ENCODE measurements at places on chromosomes 6 and 20. TPM values are rescaled to one million over a fixed set of nuclear protein-coding genes. Genes with fewer than 3 reads are reported as not detected.

PHACTR3 gene
- total RNA-seq = 2.1 TPM

MRPS18A gene
- total RNA-seq = 56.2 TPM

AGER gene
- 0.56 TPM for total RNA-seq

FOXA2 gene
- total RNA-seq = not detected

BTN1A1 gene
- not detected for total RNA-seq

DYNLT1 gene
- total RNA-seq = 48.6 TPM

BPIFA1 gene
- total RNA-seq = not detected

HLA-DOA gene
- total RNA-seq = 16.1 TPM

CDH4 gene
- 4.0 TPM for total RNA-seq

BMP5 gene
- total RNA-seq = not detected

HDGFL1 gene
- not detected for total RNA-seq

C6orf52 gene
- total RNA-seq = not detected

GRCh38 chr6:158854214-158855101 is 35.3 kb upstream of the EZR start:
- peak; percentile 86 for DNase-seq

GRCh38 chr6:116366740-116367275 is 3.9 kb upstream of the DSE start:
- DNase-seq = no peak

DNA sequence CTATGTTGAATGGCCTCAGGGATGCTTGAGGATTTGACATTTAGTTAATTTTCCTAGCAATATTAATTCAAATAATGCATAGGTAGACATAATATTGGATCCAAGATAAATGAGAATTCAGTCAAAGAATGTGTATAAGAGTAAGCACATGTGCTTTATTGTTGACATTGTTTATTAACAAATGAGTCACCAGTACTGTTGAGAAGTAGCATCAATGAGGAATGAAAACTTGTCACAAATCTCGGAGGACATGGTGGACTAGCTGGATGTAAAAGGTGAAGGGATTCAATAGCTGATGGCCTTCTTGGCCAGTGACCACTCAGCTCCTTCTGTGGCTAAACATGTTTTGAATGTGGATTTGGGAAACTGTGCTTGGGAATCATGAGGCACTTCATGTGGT is 1137.0 kb downstream of the HACE1 start:
- DNase-seq = no peak

DNA sequence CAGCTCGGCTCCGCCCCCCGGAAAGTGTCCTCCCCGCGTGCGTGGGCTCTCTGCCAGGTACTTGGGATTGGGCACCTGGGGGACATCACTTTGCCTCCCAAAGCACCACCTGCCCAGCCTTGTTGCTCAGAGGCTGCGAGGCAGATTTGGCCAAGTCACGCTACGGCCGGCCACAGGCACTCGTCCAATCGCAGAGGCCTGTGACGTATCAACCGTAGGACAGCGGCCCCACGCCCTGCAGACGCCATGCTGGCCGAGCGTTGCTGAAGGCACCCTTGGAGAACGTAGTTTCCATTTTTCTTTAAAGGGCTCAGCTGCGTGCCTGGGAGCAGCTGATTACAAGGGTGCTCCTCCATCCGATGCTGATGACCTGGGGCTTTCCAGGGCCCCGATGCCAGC is 3.1 kb downstream of the NTSR1 start:
- no peak for DNase-seq

DNA sequence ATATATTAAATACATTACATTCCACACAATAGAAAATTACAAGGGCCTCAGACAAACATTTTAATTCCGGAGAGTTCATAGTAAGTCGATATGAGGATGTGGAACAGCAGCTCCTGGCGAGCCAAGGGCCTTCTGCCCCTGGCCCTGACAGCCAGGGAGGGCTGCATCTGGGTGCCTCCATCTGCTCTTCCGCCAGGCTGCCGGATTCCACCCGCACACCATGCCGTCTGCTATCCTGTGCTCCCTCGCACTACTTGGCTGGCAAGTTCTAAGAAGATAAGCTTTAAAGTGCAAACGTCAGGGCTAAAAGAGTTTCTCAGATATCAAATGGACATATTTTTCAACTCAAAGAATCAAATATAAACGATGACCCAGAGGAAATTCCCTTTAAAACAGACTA is 656.3 kb upstream of the NOX3 start:
- no peak for DNase-seq

DNA sequence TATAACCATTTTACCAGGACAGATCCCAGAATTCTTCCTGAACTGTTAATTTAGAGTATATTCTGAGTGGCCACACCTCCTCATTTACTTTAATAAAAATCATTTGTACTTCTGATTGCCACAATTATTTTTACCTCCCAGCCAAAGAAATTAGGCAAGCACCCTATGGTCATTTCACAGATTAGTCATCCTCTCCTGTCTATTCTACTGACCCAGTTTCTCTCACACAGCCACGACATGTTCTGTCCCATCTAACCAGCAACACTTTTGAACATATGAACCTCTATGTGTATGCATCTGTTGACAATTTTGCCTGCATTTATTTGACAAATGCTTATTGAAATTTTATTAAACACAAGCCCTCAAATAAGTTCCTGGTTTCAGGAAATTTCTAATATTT is 202.6 kb upstream of the STXBP5 start:
- DNase-seq = no peak

GRCh38 chr6:116948533-116949304 is 71.7 kb downstream of the RFX6 start:
- DNase-seq = no peak

GRCh38 chr6:22112461-22112860 is 184.4 kb downstream of the PRL start:
- no peak for DNase-seq

DNA sequence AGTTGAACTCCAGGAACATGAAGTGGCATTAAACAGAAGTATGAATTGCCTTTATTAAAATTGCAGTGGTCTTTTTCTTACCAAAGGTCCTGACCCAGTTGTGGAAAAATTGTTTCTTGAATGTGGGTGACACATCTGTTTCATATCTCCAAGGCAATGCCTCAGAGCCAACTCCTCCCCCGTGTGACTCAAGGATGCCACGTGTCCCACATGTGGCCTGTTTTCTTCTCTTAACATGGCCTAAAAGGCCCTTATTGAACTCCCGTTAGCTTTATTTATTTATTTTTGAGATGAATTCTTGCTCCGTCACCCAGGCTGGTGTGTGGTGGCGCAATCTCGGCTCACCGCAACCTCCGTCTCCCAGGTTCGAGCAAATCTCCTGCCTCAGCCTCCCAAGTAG is 128.4 kb upstream of the ESR1 start:
- peak; percentile 62 for DNase-seq

GRCh38 chr6:39634646-39635341 is 90.4 kb downstream of the KIF6 start:
- DNase-seq = no peak

GRCh38 chr6:94361304-94362060 is 942.1 kb upstream of the EPHA7 start:
- no peak for DNase-seq

DNA sequence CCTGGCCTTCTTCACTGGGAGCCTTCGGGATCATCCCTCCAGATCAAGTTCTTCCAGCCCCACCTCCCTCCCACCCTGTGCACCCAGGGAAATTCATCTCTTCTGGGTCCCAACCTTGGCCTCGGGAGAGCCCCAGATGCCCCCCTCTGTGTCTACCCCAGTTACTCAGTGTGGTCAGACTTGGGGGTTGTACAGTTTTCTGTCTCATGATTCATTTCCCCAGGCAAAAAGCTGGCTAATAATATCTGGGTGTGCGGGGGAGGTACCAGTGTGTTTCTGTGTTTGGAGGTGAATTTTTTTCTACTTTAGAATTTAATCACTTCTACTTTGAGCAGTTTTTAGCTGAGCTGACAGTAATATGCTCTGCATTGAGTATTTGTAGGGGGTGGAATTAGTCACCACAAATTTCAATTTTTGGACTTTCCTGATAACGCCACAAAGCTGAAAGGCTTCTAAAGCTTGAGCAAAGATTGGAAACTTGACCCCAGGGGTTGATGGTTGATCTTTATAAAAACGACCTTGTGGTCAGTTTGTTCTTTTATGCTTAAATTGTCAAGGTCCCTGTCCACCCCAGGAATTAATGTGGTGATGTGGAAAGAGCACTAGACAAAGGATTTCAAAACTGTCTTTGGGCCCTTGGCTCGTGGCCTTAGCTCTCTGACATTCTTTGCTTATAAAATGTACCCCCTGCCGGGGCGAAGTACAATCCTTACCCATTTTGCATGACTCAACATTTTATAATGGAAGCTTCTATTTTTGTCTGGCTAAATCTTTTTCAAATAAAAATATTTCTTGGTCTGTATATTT is 284.7 kb upstream of the TAB2 start:
- DNase-seq = no peak

- DNase-seq = no peak
Measured at GRCh38 chr6:47116086-47116485, 74.0 kb upstream of the ADGRF1 start.

DNA sequence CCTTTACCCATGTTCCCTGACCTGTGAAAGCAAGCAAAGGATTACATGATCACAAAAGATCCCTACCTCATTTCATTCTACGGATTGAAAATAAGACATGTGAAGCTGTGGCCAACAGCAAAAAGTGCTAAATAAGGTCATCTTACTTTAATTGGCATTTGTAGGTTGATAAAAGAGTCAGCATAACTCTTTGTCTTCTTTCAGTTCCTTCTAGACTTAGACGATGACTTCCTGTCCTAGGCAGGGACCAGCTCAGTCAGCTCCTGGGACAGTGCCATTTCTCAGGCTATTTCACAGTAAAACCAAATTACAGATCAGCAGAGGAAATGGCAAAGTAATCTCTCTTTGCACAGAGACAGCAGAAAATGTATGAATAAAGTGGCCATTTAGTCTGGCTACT is 480.7 kb downstream of the RFPL4B start:
- DNase-seq = peak; percentile 33

GRCh38 chr6:138410972-138411880 is 7.2 kb downstream of the HEBP2 start:
- no peak for DNase-seq

GRCh38 chr6:34247481-34248197 is 1.2 kb downstream of the SMIM29 start:
- DNase-seq = no peak

- no peak for DNase-seq
Measured at GRCh38 chr20:35598476-35598875, 17.2 kb upstream of the SPAG4 start.

DNA sequence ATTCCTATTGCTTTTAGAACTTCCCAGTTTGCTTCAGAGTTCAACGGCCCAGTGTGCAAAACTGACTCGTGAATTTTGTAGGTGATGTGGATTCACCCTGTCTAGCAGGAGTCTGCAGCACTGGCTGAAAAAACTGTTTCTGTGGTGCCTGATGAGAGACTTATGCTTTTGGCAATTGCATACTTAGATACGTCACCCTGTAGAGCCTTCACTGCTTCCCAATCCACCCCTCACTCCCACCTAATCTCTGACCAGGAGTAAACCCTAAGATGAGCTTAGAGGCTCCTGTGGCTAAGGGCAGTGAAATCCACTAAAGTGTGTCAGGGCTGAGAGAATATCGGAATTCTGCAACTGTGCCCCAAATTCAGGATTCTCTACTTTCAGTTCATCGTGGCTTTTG is 14.3 kb downstream of the RPP21 start:
- DNase-seq = no peak

GRCh38 chr6:34536251-34536958 is 19.7 kb downstream of the SPDEF start:
- no peak for DNase-seq

- no peak for DNase-seq
Measured at GRCh38 chr6:143699430-143699825, 21.7 kb downstream of the PHACTR2 start.

DNA sequence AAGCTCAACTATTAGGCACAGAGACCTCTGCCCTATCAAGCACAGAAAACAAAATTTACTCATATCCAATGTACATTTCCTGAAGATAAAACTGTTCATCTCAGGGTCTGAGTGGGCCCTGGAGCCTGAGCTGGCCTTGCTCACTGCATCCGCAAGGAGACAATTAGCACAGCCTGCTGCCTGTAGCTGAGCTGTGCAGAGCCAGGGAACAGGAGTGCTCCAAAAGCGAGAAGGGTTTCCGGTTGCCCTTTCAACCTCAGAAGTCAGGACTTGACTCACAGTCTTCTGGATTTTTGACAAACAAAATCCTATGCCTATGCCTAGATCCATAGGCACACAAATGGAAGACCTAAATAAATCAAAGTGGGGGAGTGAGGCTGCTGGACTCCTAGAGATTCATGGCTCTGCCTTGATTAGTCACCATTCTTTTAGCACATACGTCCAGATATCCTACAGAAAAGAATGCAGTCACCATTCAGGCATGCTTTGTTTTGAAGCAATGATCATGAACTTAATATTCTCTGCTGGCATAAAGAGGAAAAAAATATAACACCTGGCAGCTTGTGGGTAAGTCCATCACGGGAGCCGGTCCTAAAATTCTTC is 73.5 kb downstream of the BFSP1 start:
- no peak for DNase-seq

GRCh38 chr20:18180815-18181214 is 43.2 kb downstream of the KAT14 start:
- DNase-seq = no peak

- no peak for DNase-seq
Measured at GRCh38 chr6:166825553-166826145, 130.7 kb downstream of the RNASET2 start.

Data from lower leg skin (tissue), 4 donors.